ENCODE measurements at places on chromosomes 7 and 10.

DNA sequence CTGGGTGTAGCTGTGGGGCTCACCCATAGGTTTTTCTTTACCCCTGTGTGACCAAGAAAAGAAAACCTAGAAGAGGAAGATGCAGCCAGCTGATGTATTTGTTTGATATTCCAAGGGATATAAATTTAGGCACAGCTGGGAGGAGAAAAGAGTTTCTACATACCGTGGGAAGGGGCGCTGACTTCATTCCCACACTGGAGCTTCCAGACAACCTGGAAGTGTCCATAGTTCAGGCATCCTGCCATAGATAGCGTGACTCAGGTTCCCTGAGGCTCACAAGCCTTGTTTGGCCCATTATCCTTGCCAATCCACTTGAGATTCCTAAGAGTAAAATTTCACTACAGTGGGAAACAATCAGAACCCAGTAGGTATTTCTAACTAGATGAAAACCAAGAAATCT lies 371.7 kb upstream of the NRP1 start:
- DNase-seq, result peak; percentile 86

- DNase-seq, result no peak
Observed at GRCh38 chr7:27148031-27148755, 619 bp upstream of the HOXA6 start.

DNA sequence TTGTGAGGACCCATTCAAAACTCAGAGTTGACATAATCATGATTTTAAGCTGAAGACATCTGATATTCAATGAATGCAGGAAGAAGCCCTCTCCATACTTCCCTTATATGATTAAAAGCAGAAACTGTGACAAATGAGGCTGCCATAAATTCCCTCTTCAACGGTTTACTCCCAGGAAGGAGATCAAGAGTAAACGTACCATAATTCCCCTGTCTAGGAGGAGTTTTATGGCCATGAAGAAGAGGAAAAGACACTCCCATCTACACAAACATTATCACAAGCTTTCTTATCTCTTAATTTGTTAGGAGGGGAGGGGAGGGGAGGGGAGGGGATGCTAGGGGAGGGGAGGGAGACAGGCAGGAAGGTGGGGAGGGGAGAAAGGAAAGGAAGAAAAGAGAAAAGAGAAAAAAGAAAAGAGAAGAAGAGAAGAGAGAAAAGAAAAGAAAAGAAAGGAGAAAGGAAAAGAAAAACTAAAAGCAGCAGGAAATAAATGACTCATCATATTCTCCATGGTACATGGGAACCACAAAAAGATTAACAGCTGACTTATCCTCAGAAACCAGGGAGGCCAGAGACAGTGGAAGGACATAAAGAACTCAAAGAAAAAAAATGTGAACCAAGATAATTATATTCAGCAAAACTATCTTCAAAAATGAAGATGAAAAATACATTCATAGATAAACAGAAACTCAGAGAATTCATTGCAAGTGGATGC lies 121.6 kb downstream of the ALOX5 start:
- peak; percentile 9 for DNase-seq

- no peak for DNase-seq
Observed at GRCh38 chr7:73761854-73762658, 8.0 kb downstream of the CLDN3 start.

DNA sequence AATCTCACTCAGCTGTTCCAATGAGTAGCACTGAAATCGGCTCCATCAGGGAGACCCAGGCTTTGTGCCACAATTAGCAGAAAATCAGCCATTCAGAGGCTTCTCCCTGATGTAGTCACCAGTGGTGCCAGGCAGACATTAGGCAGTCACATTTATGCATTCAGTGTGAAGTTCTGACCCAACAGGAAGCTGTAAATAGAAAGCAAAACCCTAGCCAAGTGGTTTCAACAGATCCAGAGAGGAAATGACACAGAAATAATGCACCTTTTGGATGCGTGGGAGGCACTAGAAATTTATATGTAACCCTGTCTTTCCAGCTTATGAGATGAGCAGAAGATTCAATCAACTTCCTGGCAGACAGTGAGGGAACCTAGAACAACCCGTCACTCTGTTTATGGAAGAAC lies 186.4 kb downstream of the PDE1C start:
- no peak for DNase-seq

DNA sequence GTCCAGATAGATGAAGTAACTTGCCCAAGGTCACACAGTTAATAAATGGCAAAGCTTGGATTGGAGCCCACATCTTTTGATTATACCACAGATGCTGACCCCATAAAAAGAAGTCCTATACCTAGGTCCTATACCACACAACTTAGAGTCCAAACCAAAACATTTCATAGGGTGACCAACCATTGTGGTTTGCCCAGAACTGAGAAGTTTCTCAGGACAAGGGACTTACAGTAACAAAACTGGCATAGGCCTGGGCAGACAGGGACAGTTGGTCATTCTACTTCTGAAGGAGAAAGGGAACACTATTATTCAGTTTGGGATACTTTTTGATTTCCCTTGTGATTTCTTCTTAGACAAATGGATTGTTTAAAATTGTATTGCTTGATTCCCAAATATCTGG lies 32.9 kb upstream of the PRLHR start:
- DNase-seq, result no peak

GRCh38 chr10:88557658-88558057 lies 25.5 kb downstream of the RNLS start:
- DNase-seq, result peak; percentile 60

DNA sequence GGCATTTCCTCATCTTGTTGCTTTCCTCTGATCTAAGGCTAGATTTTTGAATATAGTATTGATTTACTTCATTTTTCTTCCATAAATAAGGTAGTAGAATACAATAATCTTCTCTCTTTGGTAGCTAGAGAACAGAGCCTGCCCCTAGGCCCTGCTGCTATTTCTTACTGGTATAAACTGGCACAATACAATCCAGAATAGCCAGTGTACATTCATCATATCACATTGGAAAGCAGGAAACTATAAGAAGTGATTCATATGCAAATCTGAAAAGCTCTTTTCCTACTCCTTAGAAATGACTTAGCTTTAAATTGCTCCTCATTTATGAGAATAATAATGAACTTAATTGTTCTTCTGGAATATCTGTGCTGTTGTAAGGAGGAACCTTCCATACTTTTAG lies 100.2 kb downstream of the KCND2 start:
- no peak for DNase-seq

DNA sequence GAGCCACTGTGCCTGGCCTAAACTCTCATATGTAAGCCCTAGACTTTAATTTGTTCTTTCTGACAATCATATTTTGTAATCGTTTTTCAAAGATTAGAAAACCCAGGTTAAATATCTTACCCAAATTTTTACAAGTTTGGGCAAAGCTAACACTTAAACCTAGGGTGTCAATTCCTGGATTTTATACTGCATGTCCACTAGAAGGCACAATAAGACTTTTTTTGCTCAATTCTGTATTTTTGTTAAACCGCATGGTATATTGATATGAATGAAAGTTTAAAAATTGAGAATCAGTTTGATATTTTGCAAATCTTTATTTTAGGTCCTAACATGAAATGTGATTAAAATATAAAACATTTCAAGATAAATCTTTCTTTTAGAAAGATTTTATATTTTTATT lies 29.3 kb downstream of the DYNC2I1 start:
- no peak for DNase-seq

GRCh38 chr7:40760293-40760964 lies 625.6 kb downstream of the SUGCT start:
- DNase-seq, result no peak

GRCh38 chr10:30701451-30702173 lies 72.1 kb upstream of the LYZL2 start:
- DNase-seq, result peak; percentile 71

DNA sequence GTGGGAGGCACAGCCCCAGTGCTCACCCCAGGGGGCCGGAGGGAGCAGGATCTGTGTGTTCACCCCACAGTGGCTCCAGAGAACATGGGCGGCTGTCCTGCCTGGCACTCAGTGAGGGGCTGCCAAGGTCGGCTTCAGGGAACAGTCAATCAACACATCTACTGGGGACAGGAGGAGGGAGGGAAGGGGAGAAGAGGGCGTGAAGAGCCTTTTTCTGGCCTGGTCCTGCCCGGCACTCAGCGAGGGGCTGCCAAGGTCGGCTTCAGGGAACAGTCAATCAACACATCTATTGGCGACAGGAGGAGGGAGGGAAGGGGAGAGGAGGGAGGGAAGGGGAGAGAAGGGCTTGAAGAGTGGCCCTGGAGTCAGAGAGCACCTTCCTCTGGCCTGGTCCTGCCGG lies 184.9 kb downstream of the ADARB2 start:
- DNase-seq, result no peak

GRCh38 chr7:4830176-4830575 lies 31.7 kb downstream of the PAPOLB start:
- DNase-seq, result peak; percentile 58

GRCh38 chr10:100923580-100923979 lies 10.8 kb downstream of the SLF2 start:
- DNase-seq, result no peak

- peak; percentile 47 for DNase-seq
Observed at GRCh38 chr7:135684136-135684535, 21.8 kb downstream of the STMP1 start.

DNA sequence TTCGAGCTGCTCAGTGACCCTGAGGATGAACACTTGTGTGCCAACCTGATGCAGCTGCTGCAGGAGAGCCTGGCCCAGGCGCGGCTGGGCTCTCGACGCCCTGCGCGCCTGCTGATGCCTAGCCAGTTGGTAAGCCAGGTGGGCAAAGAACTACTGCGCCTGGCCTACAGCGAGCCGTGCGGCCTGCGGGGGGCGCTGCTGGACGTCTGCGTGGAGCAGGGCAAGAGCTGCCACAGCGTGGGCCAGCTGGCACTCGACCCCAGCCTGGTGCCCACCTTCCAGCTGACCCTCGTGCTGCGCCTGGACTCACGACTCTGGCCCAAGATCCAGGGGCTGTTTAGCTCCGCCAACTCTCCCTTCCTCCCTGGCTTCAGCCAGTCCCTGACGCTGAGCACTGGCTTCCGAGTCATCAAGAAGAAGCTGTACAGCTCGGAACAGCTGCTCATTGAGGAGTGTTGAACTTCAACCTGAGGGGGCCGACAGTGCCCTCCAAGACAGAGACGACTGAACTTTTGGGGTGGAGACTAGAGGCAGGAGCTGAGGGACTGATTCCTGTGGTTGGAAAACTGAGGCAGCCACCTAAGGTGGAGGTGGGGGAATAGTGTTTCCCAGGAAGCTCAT lies 1.1 kb downstream of the DDIT4 start:
- peak; percentile 74 for DNase-seq

GRCh38 chr7:30164567-30164966 lies 29.8 kb downstream of the MTURN start:
- peak; percentile 70 for DNase-seq
